Calu3 (cell line): ENCODE measurements at places on chromosomes 7 and 10. TPM values are rescaled to one million over a fixed set of nuclear protein-coding genes. Genes with fewer than 3 reads are reported as not detected.

Gene UPF2
- total RNA-seq = 31.6 and 33.7 TPM in 2 replicates

Gene DMTF1
- 58.3 and 64.0 TPM in 2 replicates for total RNA-seq

- DNase-seq = no peak
Observed at GRCh38 chr7:156944876-156945275, 4.6 kb upstream of the NOM1 start.

Gene FEZF1
- 0.22 TPM in 1 of 2 replicates, not detected in the other for total RNA-seq

Gene PLEKHA8
- total RNA-seq = 25.0 and 27.6 TPM in 2 replicates

DNA sequence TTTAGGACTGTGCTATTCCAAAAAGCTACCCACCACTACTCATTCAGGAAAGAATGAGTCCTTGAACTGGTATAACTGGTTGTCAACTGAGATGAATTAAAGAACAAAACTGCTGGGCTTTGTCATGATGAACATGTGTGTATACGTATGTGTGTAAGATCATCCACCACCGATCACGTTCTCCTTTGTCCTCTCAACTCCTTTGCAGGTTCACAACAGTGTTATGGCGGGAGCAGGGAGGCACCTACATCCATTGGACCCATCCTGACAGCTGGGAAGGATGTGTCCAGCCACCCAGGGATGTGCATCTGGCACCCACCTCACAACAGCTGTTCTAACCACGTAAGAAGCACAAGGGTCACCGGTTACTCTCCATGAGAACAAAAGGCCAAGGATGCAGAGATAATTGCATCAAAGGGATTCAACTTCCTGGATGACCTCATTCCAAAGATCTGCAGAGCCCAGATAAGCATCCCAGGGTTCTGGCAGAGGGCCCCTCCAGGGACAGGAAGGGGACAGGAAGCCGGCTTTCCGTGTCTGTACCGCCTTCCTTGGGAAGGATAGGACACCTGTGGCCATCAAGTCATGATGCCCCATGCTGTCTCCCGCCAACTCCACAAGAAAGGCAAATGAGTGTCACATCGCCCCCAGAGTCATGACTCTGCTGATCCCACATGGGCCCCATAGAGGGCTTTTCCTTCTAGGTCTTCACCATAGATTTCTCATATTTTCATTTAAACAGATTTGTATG is 66.1 kb downstream of the STEAP1B start:
- peak; percentile 22 for DNase-seq

DNA sequence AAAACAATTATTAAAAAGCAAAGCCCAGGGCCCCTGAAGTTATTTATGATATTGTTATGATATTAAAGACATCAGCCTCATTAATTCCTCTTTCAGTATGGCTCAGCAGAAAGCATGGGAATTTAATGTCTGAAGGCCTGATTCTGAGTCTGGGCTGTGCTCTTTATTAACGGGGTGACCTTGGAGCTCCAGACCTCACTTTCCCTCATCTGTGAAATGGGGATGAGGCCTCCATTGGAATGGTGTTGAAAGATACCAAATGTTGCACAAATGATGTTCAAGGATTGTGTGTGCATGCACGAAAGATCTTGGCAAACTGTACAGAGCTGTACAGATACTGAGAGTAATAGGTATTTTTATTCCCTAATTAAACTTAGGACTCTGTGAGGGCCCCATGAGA is 92.3 kb upstream of the PCBD1 start:
- no peak for DNase-seq
